Tibial nerve (tissue), 4 donors: ENCODE measurements at places on chromosomes 4 and X.

DNA sequence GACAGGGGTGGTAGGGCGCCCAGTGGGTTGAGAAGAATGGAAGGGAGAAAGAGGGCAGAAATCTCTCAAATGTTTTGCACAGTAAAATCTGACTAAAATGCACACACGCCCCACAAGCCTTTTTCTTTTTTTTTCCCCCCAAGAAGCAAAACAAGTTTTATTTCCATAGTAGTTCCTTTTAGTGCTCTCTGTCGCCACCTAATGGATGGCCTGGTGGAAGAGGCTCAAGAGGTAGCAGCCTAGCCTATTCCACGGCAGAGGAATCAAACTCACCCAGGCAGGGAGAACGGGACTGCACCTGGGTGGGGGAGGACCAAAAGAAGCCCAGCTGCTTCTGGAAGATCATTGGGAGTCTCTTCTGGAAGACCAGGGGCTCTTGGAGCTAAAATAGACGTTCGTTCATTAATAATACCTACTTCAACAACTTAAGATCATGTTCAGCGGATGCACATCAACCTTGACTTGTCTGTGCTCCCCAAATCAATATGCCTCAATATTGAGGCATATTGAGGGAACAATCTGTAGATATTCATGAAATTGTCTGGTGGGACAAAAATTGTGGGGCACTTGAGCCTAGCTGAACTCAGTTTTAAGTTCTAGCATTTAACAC is 31.6 kb upstream of the IRAK1 start:
- peak; percentile 80 for DNase-seq

GRCh38 chrX:42496239-42496638 is 281.7 kb downstream of the PPP1R2C start:
- no peak for DNase-seq

DNA sequence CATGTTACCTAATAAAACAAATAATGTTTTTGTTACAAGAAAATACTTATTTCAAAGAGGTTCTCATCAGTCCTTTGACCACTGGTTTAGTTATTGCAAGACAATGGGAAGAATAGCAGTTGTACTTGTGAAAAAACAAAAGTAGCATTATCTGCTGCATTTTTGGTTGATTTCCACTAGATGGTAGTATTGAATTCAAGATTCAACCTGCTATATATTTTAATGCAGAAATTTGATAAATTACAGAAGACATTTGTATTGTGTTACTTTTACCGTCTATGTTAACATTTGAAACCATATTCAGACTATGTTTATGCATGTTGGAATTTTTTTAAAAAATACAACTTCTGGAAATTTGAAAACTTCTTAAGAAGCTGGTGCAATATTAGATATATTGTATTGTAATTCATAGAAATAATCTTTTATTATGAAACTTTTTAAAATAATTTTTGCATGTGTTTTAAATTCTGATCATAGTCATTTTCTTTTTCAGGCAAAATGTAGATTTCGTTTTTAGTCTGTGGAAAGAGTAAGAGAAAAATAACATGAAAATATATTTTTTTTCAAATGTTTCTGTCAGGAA is 56.4 kb downstream of the SPCS3 start:
- no peak for DNase-seq

DNA sequence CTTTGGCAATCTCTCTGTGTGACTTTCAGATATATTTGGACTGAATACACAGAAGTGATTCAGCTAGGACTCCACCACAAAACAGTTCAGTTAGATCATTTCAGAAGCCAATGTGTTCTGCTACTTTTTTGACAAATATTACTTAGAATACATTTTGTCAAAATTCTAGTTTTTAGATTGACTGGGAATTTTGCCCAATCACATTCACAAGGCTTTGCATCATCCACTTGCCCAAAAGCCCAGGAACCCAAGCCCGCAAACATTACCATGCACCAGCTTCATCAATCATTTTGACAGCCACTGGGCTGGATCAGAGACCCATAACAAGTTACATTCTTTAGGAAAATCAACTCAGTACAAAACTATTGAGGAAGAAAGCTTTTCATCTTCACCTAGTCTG is 256.6 kb upstream of the NDST3 start:
- no peak for DNase-seq

DNA sequence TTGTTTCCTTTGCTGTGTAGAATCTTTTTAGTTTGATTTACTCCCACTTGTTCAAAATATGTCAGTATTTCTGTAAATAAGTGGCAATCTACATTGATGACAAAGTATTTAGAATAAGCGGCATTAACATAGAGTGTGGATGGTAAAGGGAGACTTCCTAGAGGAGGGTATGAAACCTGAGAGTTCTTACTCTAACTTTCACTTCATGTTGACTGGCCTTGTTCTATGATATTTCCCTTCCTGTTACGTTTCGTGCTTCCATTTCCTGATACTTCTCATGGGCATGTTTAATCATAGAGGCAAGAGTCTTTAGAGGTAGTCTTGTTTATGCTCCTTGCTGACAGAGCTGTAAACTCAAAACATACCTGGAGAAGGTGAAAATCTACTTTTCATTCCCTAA is 408.9 kb downstream of the GLUD2 start:
- DNase-seq, result no peak

- no peak for DNase-seq
These were observed 49.1 kb downstream of the GPRIN3 start for GRCh38 chr4:89258506-89258905.

GRCh38 chr4:183838987-183839712 is 66.0 kb upstream of the STOX2 start:
- DNase-seq, result no peak

DNA sequence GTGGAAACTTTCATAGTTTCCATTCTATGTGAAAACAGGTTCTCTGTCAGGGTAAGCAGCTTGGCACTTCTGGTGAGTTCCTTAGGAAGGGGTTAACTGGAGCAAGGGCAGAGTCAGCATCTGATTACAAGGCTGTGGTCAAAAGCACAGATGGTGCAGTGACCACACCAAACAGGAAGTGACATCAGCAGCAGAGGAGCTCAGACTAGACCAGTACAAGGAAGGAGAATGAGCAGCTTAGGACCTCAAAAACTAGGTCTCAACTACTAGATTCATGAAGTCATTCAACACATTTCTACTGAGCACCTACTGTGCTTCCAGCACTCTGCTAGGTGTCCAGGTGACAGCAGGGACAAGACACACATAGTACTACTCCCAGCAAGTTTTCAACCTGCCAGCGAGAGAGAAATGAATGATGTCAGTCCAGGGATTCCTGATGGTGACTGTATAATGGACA is 130.2 kb downstream of the AMELX start:
- no peak for DNase-seq

- no peak for DNase-seq
These were observed 35.2 kb downstream of the STAP1 start for GRCh38 chr4:67593741-67594175.

DNA sequence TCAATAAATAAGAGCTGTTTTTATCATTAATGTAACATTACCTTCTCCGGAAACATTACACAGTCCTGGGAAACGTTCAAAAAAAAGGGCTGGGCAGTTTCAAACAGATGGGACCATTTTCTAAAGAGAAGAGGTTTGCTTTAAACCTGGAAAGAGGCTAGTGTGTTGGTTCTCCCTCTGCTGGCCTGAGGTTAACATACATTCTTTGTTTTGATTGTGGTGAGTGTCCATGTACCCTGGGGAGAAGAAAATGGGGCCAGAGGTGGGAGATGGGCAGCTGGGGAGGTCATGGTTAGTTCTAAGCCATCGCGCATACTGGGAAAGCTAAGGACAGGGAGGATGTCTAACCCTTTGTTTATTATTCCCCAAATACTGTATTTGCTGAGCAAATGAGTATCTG is 194.7 kb downstream of the CPEB2 start:
- DNase-seq, result no peak

DNA sequence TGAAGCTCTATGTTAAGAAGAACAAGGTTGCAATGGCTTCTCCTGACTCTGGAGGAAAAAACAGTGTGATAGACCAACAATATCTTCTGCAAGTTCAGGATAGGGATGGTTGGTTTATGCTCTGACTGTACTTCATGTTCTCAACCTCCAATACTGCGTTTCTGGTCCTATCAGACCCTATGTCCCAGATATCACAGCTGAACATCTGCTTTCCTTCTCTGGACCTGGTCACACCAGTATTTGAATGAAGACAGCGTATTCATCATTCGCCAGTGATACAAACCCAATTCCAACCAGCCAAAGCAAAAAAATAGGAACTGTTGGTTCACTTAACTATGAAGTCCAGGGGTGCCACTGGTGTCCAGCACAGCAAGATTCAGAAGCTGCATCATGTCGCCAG is 124.5 kb upstream of the KLF3 start:
- DNase-seq, result no peak

DNA sequence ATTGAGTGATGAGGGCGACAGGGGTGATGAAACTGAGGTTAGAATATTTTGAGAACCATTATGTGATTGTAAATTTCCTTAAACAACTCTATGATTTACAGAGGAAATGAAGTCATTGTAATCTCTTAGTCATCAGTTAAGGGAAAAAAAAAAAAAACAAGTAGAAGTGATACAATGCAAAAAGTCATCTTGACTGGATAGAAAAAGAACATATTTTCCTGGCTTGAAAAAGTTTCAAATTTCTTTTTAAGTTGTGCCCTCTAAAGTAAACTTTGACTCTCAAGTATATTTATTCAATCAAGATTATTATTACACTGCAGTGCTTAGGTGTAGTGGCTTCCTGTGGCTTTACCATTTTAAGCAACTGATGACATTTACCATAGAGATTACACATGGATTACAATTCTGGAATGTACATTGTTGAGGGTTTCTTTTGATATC is 40.6 kb downstream of the GABRB1 start:
- no peak for DNase-seq

- no peak for DNase-seq
These were observed 275.3 kb upstream of the FGF13 start for GRCh38 chrX:138986866-138987265.

GRCh38 chrX:49230500-49231232 is 2.5 kb downstream of the CACNA1F start:
- no peak for DNase-seq

DNA sequence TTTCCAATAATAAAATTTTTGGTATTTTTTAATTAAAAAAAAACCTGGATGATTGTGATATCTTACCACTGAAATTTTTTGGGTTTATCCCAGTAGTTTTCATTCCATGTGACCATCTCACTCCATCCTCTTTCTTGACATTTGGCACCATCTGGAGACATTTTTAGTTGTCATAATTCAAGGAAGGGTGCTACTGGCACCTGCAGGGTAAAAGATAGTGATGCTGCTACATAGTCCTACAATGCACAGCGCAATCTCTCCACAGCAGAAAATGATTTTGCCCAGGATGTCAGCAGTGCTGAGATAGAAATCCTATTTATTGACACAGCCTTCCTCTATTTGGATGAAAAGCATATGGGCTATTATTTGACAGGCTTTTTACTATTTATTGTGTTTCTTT is 79.3 kb downstream of the RBPJ start:
- no peak for DNase-seq

- no peak for DNase-seq
These were observed 48.9 kb downstream of the JADE3 start for GRCh38 chrX:46961097-46961496.

GRCh38 chr4:80161413-80162058 is 35.8 kb upstream of the PRDM8 start:
- DNase-seq, result no peak

GRCh38 chr4:62399242-62399641 is 1199.1 kb downstream of the ADGRL3 start:
- no peak for DNase-seq

DNA sequence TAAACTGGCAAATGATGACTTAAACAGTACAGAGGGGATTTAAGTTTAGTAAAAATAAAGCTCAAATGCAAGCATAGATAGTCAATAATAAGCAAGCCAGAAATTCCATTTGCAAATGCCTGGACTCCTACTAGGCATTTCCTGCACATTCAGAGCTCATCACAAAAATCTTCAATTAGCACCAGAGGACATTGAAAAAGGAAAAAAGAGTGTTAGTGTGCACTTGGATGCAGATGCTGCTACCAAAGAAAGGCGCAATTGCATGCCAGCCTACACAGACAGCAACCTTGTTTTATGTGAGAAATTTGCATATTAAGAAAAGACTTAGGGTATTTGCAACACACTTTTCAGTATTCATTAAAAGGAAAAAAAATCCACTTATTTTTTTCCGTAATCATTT is 282.1 kb downstream of the GRIA2 start:
- no peak for DNase-seq

DNA sequence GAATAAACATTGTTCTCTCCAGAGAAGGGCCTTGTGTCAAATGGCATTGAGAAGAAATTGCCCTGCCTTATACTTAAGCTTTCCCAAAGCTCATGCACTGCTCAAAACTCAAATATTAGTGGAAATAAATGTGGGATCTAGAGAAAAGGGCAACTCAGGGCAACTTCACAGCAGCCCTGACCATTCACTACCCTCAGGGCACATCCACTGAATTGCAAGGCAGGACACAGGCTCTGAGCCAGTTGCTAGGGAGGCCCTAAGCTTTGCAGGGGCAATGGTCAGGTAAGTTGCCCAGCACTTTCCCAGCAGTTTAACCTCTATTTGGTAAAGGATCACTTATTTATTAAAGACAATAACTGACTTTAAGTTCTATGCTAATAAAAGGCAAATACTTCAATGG is 255.3 kb upstream of the TEX13A start:
- no peak for DNase-seq

- no peak for DNase-seq
These were observed 63.2 kb upstream of the SLC4A4 start for GRCh38 chr4:71275570-71275969.

DNA sequence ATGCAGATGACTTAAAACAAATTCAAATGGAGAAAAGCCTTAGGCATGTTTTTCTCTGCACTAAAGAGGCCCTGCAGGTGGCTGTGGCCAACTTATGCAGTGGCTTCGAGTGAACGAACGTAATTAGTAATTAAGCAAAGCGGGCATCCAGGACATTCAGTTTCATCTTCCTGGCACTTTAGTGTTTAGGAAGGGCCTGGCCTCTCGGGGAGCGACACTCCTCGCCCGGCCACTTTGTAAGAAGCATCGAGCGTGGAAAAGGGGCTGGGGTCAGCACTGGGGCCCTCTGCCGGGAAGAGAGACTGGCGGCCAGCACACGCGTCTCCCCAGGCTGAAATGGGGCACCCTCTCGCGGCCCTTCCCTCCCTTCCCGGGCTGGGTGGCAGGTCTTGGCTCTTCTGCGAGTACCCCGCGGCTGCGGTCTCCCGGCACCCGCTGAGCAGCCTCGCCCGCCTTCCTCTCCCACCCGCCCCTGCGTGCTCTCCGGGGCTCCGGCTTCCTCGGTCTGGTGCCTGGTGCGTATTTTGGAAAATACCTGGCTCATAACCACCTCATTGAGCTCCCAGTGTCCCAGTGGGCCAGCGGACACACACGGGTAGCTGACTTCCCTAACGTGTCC is 677 bp upstream of the CYP4V2 start:
- DNase-seq, result no peak

- peak; percentile 37 for DNase-seq
These were observed 88.4 kb downstream of the FRMPD3 start for GRCh38 chrX:107537815-107538214.
